Inflammatory macrophage treated with lipopolysaccharide for 1 hour (primary cell): ENCODE measurements at places on chromosomes 12 and 14.

DNA sequence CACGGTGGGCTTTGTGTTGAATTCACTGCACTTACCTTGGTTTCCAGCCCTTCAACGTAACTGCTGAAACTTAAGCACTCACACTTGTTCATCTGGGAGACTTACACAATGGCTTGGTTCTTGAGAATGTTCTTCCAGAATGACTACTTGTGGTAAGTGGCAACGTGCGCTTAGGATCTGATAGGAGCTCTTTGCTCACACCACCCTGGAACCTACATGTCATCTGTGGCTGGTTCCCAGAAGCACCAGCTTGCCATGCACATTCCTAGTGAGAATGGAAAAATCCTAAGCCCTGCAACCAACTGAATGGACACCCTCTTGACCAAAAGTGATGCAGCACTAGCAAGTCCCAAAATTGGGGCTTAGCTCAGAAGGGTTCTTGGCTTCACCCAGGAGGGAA lies 59.0 kb upstream of the FAM181A start:
- DNase-seq: no peak

DNA sequence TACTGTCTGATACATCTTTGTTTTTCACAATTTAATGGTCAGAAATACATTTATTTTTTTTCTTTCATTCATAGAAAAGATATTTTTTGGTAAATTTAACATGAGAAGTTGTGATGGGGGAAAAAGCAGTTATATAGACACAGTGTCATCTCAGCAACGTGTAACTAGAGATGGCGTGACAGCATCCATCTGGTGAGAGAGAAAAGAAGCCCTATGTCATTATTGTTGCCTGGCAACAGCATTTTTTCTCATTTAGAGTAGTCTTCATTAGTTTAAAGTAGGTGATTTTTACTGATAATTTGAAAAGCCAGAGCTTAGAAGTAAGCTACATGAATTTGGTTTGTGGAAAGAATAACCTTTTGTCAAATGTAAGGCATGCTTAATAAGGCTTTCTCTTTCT lies 128.6 kb downstream of the ACSS3 start:
- no peak for DNase-seq

DNA sequence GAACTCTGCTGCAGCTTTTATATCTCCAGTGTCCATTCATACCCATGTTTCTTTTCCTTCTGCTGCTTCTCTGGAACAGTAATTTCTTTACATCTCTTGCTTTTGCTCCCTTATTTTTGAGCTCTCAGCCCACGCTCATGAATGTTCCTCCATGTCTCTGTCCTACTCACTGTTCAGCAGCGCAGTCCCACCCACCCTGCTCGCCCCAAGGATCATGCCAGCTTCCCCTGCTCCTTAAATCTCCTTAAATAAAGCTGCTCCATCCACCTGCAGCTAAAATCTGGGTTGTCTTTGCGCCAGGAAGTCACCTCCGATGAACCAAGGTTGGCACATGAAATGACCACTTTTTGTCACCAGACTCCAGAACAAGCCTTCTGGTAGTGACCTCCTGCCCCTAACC lies 201.1 kb upstream of the RGS6 start:
- DNase-seq: no peak

GRCh38 chr12:29516431-29516875 lies 19.0 kb upstream of the OVCH1 start:
- no peak for DNase-seq

DNA sequence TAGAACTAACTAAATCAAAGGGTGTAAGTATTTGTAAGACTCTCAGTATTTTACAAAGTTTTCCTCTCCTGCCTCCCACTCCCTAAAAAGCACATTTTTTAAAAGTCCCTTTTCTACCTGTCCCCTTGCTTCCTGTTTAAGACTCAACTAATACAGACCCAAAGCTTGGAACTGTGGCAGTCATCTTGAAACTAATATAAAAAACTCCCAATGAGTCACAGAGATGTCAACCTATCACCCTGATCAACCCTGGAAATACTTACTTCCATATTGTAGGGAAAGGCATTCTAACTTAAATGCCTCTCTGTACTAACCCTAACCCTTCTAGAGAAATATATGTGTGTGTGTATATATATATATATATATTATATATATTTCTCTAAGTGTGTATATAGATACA lies 184.8 kb downstream of the SPTSSA start:
- no peak for DNase-seq

- no peak for DNase-seq
Measured at GRCh38 chr12:29879606-29880308, 96.0 kb upstream of the TMTC1 start.

- DNase-seq: no peak
Measured at GRCh38 chr12:59119676-59120075, 199.4 kb upstream of the LRIG3 start.

DNA sequence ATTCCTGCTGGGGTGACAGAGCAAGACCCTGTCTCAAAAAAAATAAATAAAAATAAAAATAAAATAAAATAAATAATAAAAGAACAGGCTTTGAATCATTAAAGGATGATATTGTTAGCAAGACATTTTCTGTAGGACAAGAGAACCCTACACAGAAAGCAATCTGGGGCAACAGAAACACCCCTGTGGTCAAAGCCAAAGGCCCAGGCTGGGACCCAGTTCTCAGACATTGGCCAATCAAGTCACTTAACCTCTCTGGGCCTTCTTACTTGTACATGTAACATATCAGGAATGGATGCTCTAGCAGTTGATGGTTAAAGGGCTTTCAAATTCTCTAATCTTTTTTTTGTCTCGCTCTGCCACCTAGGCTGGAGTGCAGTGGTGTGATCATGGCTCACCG lies 35.5 kb upstream of the TESC start:
- no peak for DNase-seq

DNA sequence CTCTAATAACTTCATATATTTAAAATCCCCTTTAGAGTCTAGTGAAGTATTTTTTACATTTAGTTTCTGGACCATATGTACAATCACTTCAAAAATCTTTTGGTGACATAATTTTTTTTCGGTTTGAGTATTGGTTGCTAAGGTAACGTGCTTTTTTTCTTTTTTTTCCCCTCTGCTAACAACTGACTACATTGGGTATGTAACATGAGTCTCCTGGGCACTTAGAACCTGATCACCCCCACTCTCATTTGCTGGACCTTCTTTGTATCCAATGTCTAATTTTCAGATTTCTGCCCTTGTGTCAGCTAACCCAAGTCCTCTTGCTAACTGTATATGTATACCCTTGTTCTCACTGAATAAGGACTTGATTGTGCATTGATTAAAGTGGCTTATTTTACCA lies 592.9 kb upstream of the FLRT2 start:
- no peak for DNase-seq

GRCh38 chr12:6605421-6606330 lies 1.5 kb downstream of the CHD4 start:
- DNase-seq: no peak

DNA sequence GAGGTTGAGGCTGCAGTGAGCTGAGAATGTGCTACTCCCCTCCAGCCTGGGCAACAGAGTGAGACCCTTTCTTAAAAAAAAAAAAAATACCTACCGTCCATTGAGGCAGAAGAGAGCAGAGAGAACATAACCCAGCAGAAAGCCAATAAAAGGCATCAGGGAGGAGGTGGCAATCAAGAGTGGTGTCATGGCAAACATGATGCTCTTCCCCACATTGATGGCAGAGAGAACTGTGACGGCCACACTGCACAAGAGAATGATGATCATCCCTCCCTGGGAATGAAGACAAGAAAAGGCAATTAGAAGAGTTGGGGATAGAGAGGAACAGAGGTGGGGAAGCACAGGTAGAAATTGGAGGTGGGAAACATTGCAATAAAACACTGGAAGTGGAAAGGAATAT lies 12.1 kb downstream of the SRSF5 start:
- no peak for DNase-seq

DNA sequence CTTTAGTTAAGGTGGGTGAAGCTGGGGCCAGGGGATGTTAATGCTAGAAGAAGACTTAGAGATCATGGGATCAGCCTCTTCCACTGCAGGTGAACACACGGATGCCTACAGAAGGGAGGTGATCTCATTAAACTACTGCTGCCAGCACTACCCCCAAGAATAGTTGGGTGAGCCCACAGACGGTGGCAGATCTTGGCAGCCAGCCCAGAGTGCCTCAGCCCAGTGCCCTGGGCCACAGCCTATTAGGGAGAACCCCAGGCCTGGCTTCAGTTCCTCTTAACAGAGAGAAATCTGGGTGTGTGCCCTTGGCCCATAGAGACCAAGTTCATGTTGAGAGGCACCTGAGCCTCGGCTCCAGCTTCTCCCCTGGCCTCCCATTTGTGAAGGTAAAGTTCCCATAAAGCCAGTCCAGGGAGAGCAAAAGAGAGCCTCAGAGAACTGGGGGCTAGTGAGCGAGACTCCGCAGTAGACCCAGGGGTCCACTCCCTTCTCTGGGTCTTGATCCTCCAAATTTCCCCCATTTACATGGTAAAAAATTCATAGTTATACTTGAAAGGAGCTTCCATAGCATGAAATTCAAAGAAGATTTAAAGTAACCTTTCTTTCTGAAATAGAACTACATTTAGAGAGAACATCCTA lies 125.0 kb upstream of the CCND2 start:
- DNase-seq: peak; percentile 89

DNA sequence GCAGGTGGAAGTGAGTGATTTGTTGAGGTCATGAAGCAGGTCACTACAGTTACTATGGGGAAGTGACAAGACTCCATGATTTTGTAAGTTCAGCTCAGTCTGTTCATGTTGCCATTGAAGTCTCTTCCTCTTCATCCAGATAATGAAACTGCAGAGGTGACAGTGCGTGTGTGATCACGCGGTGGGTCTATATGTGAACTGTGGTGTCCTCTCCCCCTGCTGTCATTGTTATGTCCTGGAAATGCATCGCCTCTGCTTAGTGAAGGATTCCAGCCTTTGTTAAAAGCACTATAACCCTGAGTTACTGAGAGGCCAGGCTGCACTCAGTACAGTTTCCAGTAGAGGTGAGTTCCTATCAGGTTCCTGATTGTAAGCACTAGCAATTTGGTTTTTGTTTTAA lies 216.2 kb upstream of the RMST start:
- DNase-seq: peak; percentile 7

DNA sequence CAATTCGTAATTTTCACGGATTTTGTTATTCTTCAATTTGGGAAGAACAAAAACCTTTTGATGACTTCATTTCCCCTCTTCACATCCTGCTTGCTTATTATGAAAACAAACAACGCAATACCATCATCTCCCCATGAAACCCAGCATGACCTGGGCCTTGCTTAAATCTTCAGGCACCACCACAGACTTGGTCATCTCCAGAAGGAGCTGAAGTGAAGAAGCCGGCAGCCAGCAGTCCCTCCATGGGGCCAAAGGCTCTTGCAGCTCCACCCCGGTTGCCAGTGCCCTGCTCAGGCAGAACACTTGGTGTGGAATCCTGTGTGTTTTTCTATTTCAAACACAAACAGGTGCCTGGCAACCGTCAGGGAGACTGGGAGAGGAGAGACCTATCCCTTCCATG lies 982.9 kb upstream of the TMEM132C start:
- DNase-seq: no peak

DNA sequence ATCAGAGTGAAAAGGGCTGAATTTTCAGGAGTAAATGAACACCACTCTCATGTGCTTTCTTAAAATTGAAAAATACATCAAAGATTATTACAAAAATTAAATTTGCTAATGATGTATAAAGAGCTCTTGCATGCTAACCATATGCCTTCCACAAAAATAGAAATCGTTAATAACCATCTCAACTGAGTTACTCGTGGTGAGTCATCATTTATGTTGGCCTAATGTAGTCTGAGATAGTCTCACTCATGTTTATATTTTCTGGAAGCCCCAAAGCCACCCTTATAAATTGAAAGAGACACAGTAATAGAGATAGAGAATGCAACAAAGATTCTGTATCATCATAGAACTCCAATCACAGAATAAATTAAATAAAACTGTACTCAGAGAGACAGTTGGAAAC lies 131.2 kb downstream of the KCNH5 start:
- DNase-seq: no peak

DNA sequence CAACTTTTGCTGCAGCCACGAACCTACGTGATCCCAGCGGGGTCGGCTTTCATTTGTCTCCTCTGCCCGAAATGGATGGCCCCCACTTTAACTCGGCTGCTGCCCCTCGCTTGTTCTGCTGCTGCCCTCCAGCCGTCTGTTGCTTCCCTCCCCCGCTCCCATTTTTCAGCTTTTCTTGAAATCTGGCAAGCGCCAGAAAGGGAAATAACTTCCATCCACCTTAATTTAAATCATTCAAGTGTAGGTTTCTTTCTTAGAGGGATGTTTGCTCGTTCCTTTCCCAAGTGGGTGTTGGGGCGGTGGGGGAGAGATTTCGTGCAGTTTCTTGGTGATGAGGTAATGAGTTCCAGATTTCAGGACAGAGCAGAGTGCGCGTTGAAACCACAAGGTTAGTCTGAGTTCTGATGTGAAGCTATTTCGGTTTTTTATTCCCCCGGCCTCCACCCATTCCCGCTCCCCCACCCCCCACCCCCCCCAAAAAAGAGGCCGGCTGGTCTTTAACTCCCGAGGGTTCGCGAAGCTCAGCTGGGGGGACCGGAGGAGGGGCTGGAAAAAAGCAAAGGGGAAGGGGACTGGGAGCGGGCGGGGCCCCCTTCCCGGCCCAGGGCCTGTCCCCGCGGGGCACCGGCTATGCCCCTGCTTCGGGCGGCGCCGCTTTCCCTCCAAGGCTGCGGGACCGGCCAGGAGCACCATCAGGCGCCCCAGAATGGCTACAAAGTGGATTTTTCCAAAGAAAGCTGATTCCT lies 2.2 kb upstream of the ZFP36L1 start:
- DNase-seq: peak; percentile 68

- DNase-seq: no peak
Measured at GRCh38 chr12:57966536-57966935, 25.2 kb downstream of the ATP23 start.

- DNase-seq: no peak
Measured at GRCh38 chr12:46858368-46858767, 32.6 kb upstream of the SLC38A4 start.

DNA sequence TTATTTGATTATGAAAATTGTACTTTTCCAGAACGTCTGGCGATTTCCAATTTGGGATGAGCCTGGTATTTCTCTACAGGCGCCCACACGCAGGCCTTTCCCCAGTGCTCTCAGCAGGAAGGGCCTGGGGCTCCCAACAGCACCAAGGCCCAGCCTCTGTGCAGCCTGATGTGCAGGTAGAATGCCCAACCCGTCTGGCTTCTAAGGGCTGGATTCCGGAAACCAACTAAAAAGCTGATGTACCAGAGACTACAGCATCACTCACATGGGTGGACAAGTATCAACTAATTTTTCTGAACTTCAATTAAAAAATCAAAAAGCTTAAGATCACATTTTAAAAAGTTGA lies 25.8 kb downstream of the CDC42BPB start:
- DNase-seq: no peak

- DNase-seq: no peak
Measured at GRCh38 chr14:51507511-51507905, 144.2 kb upstream of the FRMD6 start.

GRCh38 chr14:38412654-38413053 lies 156.8 kb upstream of the CLEC14A start:
- DNase-seq: no peak

- DNase-seq: peak; percentile 89
Measured at GRCh38 chr12:43957732-43958372, 122.0 kb downstream of the TMEM117 start.

- DNase-seq: no peak
Measured at GRCh38 chr12:58176296-58176869, 235.0 kb downstream of the ATP23 start.

- no peak for DNase-seq
Measured at GRCh38 chr12:28827861-28828260, 321.2 kb upstream of the FAR2 start.

- DNase-seq: no peak
Measured at GRCh38 chr12:51374361-51374760, 16.8 kb downstream of the GALNT6 start.
